Vagina (tissue), 2 donors: ENCODE measurements at places on chromosomes 5 and 9. TPM values are rescaled to one million over a fixed set of nuclear protein-coding genes. Genes with fewer than 3 reads are reported as not detected.

- DNase-seq, result no peak
- no peaks in the 10 kb centered on the region for H3K27me3 ChIP-seq
- no peaks in the 10 kb centered on the region for H3K36me3 ChIP-seq
- no peak overlapping the region for H3K27ac ChIP-seq
- no peak overlapping the region for H3K4me3 ChIP-seq
These were observed 76.8 kb upstream of the RANBP3L start for GRCh38 chr5:36378551-36378950.

DNA sequence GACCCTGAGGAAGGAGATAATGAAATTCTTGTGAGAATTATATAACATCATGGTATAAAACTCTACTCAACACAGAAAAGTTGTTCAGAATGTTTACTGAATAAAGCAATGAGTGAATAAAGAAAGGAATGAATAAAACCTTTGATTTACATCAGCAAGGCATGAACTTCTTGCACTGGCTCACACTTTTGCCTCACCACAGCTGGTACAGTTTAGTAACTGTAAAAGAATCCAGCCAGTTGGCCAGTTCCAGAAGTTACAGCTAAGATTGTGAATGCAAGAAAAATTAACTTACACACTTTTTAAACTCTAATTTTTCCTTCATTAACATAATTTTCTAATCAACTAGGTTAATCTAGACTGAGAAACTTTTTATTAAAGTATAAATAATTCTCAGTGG, 490.9 kb downstream of the NFIB start:
- H3K4me1 ChIP-seq, result no peaks in the 10 kb centered on the region
- DNase-seq, result no peak
- H3K4me3 ChIP-seq, result no peak overlapping the region
- H3K27ac ChIP-seq, result no peak overlapping the region
- H3K27me3 ChIP-seq, result no peaks in the 10 kb centered on the region

DNA sequence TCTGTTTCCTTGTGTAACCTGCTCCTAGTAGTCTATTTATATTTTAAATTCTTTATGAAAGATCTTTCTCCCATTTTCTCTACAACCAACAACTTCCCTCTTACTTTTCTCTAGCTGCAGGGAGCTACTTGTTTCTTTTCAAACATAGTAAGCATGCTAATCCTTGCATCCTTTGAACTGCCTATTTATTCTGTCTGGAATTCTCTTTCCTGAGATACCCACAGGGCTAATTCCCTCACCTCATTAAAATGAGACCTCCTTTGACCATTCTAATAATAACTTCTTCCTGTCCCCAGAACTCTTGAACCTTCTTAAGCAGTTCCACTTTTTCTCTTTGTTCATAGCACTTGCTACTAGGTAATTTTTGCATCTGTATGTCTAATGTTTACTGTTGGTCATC, 620.6 kb upstream of the CDH18 start:
- no peak for DNase-seq
- H3K27ac ChIP-seq, result no peak overlapping the region
- no peaks in the 10 kb centered on the region for H3K4me1 ChIP-seq
- H3K36me3 ChIP-seq, result no peaks in the 10 kb centered on the region

DNA sequence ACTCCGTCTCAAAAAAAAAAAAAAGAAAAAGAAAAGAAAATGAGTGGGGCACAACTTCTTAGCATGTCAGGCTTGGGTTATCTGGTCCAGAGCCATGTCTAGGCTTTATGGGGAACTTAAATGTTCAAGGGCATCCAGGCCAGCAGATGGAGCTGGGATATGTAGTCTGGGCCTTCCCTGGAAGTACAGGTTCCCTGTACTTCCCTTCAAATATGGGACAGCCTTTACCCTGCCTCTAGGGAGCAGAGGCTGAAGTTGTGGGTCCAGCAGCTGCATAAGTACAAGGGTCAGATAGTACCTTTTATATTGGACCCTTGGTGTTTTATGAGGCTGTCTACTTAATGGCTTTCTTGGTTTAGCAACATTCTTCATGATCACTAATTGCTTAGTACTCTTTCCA, 42.1 kb downstream of the FAF2 start:
- H3K27ac ChIP-seq, result no peak overlapping the region
- peaks cover 13% of the 10 kb centered on the region for H3K4me1 ChIP-seq
- H3K36me3 ChIP-seq, result peaks cover 67% of the 10 kb centered on the region
- H3K4me3 ChIP-seq, result no peak overlapping the region
- H3K27me3 ChIP-seq, result no peaks in the 10 kb centered on the region

- DNase-seq, result no peak
- no peak overlapping the region for H3K4me3 ChIP-seq
- H3K27ac ChIP-seq, result no peak overlapping the region
- H3K27me3 ChIP-seq, result no peaks in the 10 kb centered on the region
- peaks cover 5% of the 10 kb centered on the region for H3K36me3 ChIP-seq
These were observed 35.4 kb downstream of the SREK1 start for GRCh38 chr5:66179297-66180051.

GRCh38 chr9:8940650-8941049, 1141.1 kb upstream of the DMAC1 start:
- DNase-seq, result no peak
- no peaks in the 10 kb centered on the region for H3K36me3 ChIP-seq
- H3K4me3 ChIP-seq, result no peak overlapping the region
- H3K27me3 ChIP-seq, result no peaks in the 10 kb centered on the region
- H3K27ac ChIP-seq, result no peak overlapping the region
- H3K4me1 ChIP-seq, result no peaks in the 10 kb centered on the region

GRCh38 chr5:176542596-176543427, 5.6 kb upstream of the RNF44 start:
- H3K27ac ChIP-seq, result peak overlapping the region; percentile 71
- DNase-seq, result no peak
- peaks cover 37% of the 10 kb centered on the region for H3K4me1 ChIP-seq

Gene PCDHB2
- 3.4 TPM for total RNA-seq

Gene IFNK
- total RNA-seq, result not detected

Gene MEF2C
- total RNA-seq, result 22.3 TPM

Gene CCNI2
- not detected for total RNA-seq

Gene SPATA6L
- 3.9 TPM for total RNA-seq
